ENCODE measurements at places on chromosomes 5 and 9. TPM values are rescaled to one million over a fixed set of nuclear protein-coding genes. Genes with fewer than 3 reads are reported as not detected.

- DNase-seq: no peak
Observed at GRCh38 chr5:124044613-124045012, 532.6 kb downstream of the CSNK1G3 start.

DNA sequence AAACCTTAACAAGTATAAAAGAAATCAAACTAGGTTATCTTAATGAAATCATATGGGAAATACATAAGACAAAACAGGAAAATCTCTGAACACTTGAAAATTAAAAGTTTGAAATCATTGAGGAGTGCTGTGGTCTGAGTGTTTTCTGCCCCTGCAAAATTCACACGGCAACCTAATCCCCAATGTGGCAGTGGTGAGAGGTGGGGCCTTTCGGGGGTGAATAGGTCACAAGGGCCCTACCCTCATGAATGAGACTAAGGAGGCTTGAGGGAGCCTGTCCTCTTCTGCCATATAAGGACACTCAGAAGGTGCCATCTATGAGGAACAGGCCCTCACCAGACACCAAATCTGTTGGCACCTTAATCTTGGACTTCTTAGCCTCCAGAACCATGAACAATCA, 10.7 kb downstream of the CAMSAP1 start:
- DNase-seq: no peak

GRCh38 chr5:157528036-157528632, 47.4 kb downstream of the ADAM19 start:
- DNase-seq: no peak

DNA sequence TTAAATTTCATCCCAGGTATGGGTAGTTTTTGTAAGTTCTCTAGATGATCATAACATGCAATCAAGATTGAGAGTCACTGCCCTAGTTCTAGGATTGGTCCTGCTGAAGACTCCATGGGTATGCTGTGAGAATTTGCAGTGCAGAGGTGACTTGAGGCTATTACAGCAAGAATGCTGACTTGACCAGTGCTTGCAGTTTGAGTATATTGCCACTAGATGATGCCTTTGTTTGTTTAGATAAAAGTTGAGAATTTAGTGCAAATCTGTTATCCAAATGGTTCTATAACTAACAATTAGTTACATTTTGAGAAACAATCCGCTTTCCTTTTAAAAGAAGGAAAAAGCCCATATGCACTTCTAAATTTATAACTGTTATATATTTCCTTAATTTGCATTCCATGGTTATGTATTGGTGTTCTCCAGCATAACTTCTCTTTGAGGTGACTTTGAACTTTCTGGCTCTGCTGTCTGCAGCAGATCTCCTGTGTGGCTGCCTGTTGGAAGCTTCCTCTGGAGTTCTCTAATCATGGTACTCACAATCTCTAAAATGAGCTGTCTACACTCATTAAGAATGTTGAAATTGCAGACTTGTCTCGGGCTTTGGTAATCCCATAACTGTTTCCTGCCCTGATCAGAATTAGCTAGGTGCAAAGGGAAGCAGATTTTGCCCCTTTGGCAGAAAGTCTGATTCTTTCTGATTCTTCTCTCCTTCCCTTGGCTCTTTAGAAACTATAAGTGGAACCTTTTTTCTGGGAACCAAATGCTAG, 24.9 kb downstream of the MELK start:
- DNase-seq: no peak

- no peak for DNase-seq
Observed at GRCh38 chr9:96430377-96430776, 12.2 kb upstream of the ZNF367 start.

- DNase-seq: no peak
Observed at GRCh38 chr5:141608046-141608445, 10.8 kb downstream of the DIAPH1 start.

DNA sequence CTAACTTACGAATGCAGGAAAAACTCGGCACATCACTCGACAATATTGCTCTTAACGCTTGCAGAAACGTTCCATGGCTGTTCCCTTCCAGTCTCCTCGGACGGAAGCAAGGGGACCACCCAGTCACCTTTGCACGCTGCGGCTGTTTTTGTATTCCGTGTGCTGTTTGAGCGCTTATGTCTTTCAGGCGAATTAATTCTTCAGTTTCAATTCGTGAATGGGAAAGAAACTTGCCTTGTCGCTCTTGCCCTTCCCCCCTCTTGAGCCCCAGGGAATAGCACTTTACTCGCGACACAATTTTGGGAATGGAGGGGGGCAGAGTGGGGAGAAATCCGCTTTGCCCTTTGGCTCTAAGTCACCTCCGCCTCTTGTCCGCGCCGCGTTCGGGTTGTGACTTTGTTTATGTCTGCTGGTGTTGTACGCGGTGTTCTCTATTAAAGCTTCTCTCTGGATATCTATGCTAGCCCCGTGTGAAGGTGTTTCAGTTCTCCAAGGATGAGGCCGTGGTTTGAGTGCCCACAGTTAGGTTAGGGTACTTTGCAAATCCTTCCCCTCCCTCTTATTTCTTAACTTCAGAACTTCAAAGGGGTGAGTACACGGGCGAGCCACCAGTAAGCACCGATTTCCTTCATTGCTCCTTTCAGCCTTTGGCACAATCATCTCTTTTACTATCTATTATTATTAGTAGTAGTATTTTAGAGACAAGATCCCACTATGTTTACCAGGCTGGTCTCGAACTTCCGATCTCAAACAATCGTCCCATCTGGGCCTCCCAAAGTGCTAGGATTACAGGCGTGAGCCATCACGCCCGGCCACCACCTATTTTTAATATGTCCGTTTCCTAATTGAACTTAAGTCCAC, 2.7 kb downstream of the FOXB2 start:
- no peak for DNase-seq

CRB2 gene
- polyA plus RNA-seq: not detected

GRCh38 chr5:3999929-4000328, 404.3 kb downstream of the IRX1 start:
- DNase-seq: no peak

- DNase-seq: no peak
Observed at GRCh38 chr9:126869368-126869767, 8.9 kb downstream of the ZBTB34 start.

DNA sequence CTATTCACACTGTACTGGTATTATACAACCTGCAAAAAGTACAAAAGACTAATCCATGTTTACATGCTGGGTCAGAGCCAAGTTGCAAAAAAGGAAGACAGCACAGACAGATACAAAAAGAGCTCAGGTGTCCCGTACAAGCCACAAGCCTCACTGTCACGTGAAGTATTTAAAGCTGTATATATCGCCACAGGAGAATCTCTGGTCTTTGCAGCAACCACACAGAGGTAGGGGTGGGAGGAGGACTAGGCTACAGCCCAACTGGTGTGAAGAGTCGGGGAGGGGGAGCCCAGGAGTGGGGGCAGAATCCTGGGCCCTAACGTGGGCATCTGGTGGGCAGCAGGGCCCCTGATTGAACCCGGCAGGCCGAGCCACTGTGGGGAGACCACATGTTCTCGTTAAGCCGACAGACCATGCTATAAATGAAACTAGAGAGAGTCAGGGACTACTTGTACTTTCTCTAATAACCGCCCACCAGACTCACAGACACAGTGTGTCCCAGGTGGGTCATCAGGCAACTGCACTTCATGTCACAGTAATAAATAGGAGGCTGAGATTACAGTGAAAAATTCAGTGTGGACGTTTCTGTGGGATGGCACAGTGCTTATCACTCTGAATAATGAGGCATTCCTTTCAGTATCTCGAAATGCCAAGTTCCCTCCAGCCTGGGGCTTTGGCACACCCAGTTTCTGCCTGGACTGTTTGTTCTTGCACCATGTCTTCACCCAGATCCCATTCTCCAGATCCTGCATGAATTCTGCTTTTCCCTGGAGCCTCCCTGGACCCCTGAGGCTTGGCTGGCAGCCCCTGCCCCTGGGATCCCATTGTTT, 79.3 kb upstream of the SH3PXD2B start:
- no peak for DNase-seq

DNA sequence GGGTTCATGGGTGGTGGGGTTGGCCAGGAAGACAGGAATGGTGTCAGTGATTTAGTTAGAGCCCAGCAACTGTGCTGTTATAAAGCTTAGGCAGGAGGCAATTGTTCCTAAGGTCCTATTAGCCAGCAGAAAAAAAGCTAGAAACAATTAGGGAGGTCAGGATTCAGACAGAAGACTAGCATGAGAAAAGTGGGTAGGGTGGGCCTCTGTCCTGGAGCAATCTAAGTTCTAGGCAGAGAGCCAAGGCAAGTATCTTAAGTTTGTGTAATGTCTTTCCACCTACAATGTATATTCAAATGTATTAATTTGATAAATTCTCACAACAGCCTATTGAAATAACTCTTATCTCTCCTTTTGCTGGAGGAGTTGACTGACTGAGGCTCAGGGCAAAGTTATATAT, 6.1 kb upstream of the ZFAND5 start:
- no peak for DNase-seq

TBC1D13 gene
- polyA plus RNA-seq: 22.2 TPM

DNA sequence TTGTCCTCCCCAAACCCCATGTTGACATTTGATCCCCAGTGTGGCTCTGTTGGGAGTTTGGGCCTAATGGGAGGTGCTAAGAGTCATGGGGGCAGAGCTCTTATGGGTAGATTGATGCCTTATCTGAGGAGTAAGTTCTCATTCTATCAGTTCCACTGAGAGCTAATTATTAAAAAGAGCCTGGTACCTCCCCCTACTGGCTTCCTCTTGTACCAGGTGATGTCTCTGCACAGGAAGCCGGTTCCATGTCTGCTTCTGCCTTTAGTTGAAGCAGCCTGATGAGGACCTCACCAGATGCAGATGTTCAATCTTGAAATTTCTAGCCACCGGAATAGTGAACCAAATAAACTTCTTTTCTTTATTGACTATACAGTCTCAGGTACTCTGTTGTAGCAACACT, 10.8 kb downstream of the GABRB2 start:
- DNase-seq: no peak

DNA sequence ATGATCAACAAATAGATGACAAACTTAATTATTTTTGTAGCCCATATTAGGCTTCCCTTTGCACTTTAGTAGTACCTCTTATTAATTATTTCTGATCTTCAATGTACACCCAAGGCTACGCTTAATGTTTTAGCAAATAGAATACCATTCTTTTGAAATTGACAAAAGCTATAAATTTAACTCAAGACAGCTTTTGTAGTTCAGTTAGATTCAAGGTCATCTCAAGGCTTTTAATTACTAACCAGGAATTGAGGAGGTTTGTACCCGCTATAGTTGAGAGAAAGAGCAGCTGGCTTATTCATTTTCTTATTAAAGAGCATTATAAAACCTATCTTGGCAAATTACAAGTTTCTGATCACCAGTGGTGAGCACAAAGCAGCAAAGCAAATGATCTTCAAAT, 15.1 kb downstream of the NR6A1 start:
- no peak for DNase-seq

DNA sequence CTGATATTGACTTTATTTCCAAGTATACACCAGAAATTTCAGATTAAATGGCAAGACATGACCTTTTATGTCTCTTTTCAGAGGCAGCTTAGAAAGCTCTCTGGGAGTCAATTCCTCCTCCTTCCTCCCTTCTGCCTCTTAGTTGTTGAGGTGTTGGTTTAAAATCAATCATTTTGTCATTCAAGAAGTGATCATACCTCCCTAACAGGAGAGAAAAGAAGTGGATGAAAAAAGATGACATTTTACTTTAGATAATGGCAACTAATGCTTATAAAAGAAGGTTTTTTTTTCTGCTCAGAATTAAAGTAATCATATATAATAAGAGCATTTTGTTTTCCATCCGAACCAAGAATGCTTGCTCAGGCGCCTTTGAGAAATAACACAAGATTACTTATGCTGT, 448.7 kb downstream of the CTNND2 start:
- no peak for DNase-seq

CCL21 gene
- polyA plus RNA-seq: not detected

DNA sequence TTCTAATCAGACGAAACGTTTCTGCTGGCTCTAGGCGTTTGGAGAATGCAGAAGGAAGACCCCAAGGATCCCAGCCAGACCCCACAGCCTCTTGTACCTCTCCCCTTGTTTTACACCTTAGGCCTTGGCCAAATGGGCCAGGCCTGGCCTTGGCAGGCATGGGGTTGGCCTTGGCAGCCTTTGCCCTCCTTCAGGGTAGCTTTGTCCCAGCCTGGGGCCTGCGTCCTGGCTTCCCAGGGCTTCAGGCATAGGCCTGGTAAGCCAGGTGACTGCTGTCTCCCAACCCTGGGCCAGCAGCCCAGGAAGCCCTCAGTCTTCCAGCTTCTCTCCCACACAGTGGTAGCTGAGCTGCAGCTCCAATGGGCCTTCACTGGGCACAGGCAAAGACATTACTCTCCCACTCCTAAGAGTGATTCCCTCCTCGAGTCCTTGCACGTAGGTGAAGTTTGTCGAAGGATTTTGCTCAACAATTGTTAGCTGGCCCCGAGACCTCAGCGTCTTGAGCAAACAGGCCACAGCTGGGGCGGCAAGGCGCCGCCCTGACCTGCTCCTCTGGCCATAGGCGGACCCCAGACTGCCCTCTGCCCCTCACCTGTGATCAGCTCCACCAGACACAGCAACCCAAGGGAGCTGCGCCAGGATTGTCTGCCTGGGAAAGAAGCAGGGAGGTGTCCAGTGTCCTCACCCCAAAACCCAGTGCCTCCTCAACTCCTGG, 1.1 kb upstream of the PITX1 start:
- no peak for DNase-seq

- DNase-seq: no peak
Observed at GRCh38 chr5:163439092-163439425, 1.7 kb downstream of the CCNG1 start.

SEMA5A gene
- polyA plus RNA-seq: not detected

CD74 gene
- polyA plus RNA-seq: 407 TPM

GABBR2 gene
- polyA plus RNA-seq: not detected

EQTN gene
- not detected for polyA plus RNA-seq

- DNase-seq: no peak
Observed at GRCh38 chr5:172284611-172284980, 1.0 kb upstream of the UBTD2 start.

ZBED3 gene
- polyA plus RNA-seq: 2.6 TPM

COL15A1 gene
- not detected for polyA plus RNA-seq

SEMA4D gene
- polyA plus RNA-seq: 176 TPM

- no peak for DNase-seq
Observed at GRCh38 chr5:38162625-38163024, 95.7 kb upstream of the EGFLAM start.

DNA sequence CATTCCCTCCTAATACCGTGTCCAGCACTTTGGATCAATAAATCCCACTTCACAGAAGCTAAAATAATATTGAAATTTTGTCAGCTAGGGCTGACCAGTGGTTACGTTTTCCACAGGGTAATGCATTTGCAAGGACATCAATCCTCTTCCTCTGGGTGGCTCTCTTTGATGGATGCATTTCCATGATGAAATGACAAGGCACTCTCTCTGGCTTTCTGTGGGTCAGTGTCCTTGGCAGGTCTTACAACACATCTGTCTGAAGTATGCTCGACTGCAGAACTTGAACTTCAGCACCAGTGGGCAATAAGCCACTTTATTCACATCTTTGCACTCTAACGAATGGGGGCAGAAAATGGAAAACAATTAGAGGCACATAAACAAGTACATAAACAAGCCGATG, 330.1 kb downstream of the ADAMTS6 start:
- no peak for DNase-seq

SPATA6L gene
- polyA plus RNA-seq: not detected

HTR4 gene
- polyA plus RNA-seq: not detected
